ENCODE measurements at places on chromosomes 13 and 19. TPM values are rescaled to one million over a fixed set of nuclear protein-coding genes. Genes with fewer than 3 reads are reported as not detected.

GRCh38 chr19:45766296-45766868 lies 2.7 kb downstream of the SIX5 start:
- DNase-seq, result no peak

GRCh38 chr13:94956417-94957110 lies 244.2 kb upstream of the SOX21 start:
- no peak for DNase-seq

DNA sequence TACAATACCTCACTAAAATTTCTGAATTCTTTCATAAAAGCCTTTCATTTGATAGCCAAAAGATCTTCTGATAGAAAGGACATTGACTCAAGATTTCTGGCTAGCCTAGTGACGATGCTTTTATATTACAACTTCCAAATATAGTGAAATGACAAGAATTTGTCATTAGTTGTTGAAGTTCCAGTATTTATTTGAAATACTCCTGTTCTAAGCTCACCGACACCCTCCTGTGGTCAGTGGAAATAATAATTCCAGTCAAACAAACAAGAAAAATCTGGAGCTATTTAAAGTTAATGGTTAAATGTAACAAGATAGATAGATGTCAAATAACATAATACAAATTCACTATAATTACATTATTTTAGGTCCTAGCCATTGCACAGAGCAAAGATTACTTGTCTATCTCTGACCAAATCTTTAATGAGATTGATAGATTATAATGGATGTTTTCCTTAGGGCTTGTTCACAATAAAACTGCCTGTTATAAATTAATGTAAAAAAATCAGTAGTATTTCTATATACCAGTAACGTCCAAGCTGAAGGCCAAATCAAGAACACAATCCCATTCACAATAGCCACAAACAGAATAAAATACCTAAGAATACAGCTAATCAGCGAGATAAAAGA lies 195.5 kb downstream of the RGCC start:
- DNase-seq, result peak; percentile 54

GRCh38 chr13:91805605-91806004 lies 407.2 kb downstream of the GPC5 start:
- DNase-seq, result no peak

- peak; percentile 77 for DNase-seq
These were observed 1.2 kb upstream of the KLF16 start for GRCh38 chr19:1864480-1865171.

GRCh38 chr19:2987797-2988196 lies 10.4 kb downstream of the TLE6 start:
- DNase-seq, result no peak

DNA sequence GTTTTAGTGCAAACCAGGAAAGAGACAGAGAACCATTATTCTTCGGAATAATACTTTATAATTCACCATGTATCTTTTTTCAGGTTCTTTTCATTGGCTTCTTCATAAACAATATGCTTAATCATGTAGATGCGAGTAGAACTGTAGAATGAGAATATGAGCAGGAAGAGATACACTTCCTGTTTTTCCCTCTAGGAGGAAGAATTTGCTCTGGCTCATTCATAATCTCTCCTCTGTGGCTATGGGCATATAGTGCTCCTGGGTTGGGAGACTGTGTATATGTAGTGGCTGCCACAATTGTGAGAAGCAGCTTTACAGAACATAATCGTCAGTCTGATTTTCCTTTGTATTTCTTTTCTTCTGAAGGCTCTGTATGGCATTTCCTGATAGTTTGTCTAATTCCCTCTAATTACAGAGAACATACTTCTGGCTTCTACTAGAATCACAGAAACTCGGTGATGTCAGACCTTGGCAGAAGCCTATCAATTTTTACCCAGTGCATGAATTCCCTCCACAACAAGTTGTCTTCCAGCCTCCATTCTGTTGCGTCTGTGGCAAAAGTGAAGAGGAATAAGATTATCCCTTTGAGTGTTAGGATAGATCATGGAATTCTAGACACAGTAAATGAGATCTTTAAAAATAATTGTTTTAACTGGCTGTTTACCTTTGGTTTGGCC lies 2.9 kb upstream of the DCLK1 start:
- DNase-seq, result no peak

DNA sequence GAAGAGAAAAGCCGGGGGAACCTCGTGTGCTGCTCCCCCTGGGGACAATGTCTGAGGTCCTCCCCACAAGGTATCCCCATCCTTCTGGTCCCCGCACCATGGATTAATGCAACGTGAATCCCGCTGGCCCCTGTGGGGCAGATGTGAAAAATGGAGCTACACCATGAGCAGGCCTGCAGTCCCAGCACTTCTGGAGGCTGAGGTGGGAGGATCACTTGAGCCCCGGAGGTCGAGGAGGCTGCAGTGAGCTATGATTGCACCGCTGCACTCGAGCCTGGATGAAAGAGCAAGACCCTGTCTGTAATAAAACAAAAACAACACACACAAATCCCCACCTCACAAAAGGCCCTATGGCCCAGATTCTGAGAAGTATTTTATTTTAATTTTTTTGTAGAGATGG lies 1.2 kb upstream of the CFD start:
- DNase-seq, result no peak

The EMP3 gene
- total RNA-seq, result 190 TPM

The SLC6A16 gene
- 0.39 TPM for total RNA-seq

The CEACAM1 gene
- total RNA-seq, result 0.32 TPM
